Right cardiac atrium (tissue), 5 donors: ENCODE measurements at places on chromosomes 12 and 14.
A peak's percentile ranks its signal among the peaks of the same experiment; 100 is the strongest.

DNA sequence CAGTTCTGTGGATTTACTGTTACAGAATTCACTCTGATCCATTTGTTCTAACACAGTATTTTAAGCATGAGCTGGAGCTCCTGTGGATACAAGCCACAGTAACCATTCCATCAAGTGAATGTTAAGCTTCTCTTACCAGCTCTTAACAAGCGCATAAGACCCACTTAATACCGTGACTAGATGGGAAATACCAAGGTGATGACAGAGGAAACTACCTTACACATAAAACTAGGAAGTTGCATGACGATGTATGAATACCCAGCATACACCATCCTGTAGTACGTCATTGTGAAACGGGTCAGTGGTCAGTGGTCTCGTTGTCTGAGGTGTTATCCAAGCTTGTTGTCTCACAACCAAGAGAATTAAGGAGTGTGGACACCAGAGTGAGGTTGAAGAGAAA lies 2.0 kb upstream of the GALC start:
- DNase-seq: no peak

GRCh38 chr12:30968211-30968610 lies 41.7 kb downstream of the TSPAN11 start:
- DNase-seq: no peak

- no peak for DNase-seq
These were observed 140.7 kb upstream of the NOVA1 start for GRCh38 chr14:26738571-26738970.

DNA sequence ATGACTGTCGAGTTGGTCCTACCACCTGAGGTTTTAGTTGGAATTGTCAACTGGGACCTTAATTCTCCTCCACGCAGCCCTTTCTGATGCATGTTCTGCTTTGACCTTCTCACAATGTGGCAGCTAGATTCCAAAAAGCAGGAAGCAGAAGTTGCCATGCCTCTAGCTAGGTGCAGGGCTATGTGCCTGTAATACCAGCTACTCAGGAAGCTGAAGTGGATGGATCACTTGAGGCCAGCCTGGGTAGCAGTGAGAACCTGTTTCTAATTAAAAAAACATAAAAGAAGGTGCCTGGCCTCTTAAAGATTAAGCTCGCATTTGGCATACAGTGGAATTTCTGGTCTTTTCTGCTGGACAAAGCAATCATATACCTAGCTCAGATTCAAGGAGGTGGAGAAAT lies 77.1 kb downstream of the FGD4 start:
- DNase-seq: no peak

DNA sequence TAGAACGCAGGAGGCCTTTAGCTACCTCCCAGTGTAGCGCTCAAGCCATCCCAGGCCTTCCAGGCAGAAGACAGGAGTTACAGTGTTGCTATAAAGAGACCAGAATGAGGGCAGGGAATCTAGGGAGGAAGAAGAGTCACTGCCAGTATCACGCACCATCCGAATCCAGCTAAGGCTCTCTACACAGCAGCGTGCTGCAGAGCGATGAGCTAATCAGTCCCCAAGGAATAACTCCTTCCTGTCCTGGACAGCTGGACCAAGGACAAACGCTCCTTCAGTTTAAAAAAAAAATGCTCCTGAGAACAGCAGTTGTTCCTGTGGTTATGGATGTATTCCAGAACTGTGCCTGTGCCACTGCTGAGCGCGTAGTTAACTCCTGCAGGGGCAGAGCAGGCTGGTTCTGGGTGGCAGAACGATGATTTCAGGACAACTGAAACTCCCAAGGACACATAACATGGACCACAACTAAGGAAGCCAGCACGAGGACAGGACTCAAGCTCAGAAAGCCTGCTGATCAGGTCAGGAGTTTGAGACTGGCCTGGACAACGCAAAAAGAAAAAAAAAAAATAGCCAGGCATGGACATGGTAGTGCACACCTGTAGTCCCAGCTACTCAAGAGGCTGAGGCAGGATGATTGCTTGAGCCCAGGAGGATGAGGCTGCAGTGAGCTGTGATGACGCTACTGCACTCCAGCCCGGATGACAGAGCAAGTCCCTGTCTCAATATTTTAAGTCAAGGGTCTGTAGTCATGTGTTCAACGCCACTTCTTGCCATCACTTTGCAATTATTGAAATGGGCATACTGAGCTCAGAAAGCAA lies 2.6 kb downstream of the IFFO1 start:
- peak; percentile 55 for DNase-seq

DNA sequence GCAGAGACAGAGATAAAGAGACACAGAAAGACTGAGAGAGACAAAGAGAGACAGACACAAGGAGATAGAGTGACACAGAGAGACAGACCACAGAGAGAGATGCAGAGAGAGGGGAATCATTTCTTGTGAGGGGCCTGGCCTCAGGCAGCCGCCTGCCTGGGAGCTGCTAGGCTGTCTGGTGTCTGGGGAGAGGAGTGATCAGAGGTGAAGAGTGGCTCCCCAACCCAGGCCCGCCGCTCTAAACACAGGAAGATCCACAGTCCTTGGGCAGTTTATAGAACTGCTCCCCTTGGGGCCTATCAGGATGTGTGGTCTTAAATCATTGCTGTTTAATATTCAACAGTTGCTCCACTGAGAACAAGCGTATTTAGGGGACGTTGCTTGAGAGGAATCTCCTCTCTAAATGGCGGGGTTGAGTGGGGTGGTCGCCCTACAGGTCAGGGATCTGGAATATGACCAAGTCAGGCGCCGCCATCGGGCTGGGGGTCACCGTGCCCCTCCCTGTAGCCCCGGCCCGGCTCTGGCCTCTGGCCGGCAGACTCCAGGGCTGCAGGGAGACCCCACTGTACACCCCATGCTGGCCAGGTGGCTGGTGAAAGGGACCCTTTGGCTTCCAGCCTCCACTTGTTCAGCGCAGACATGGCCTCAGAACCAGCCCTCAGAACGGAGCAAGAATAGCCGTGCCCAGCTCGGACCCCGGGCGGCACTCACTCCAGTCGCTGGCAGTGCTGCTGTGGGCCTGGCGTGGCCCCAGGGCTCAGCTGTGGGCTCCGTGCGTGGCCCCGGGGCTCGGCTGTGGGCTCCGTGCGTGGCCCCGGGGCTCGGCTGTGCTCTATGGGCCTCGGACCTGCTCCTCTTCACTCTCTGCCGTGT lies 89.4 kb downstream of the GALNT9 start:
- no peak for DNase-seq

DNA sequence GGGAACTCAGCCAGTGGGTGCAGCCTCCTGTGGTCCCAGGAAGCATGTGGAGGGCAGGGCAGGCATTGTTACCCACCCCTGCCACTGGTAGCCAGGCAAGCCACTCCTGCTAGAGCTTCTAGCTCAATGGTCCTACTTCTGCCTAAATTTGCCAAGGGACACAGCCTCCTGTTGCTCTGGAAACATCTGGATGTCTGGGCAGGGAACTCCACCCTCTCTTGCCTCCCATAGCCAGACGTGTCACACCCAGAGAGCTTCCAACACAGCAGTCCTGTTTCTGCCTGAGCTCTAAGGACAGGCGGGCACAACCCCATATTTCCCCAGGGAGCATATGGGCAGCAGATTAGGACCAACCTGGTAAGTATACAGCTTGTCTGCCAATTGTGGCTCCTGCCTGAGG lies 350.2 kb downstream of the GLT1D1 start:
- no peak for DNase-seq

- no peak for DNase-seq
These were observed 15.3 kb downstream of the NFKBIA start for GRCh38 chr14:35389315-35389667.

GRCh38 chr12:113473400-113473799 lies 1.7 kb upstream of the LHX5 start:
- DNase-seq: no peak

GRCh38 chr14:94389731-94390371 lies 1.4 kb upstream of the SERPINA1 start:
- no peak for DNase-seq

DNA sequence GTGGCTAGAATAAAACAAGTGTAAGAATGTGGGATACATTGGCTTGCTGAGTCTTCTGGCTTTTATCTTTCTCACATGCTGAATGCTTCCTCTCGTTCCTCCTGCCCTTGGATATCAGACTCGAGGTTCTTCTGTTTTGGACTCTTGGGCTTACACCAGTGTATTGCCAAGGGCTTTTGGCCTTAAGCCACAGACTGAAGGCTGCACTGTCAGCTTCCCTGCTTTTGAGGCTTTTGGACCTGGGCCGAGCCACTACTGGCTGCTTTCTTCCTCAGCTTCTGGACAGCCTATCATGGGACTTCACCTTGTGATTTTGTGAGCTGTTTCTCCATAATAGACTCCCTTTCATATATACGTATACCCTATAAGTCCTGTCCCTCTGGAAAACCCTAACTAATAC lies 300.9 kb upstream of the STXBP6 start:
- peak; percentile 16 for DNase-seq
